ENCODE measurements at places on chromosomes 4 and X.

DNA sequence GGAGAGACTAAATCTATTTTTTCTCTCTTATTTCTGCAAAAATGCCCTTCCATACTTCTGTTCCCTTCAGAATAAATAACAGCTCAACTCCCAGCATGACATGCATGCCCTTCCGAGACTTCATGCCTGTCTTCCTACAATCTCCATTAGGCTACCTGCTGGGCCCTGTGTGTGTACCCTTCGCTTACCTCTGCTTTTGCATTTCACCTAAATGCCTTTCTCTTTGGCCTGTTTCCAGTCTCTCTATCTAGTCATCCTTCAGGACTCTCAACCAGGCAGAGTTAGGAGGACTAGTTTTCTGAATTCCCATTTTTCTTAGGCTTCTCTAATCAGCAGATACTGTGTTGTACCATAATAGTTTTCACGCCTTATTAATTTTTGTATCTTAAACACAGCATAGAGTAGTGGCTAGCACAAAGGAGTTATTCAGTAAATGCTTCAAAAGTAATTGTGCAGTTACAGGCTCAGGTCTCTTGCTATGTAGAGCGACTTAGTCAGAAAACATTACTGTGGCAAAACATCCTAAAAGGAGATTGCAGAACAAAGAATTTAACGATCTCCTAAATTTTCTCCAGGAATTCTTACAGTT, 20.5 kb downstream of the SEPTIN11 start:
- DNase-seq: no peak

DNA sequence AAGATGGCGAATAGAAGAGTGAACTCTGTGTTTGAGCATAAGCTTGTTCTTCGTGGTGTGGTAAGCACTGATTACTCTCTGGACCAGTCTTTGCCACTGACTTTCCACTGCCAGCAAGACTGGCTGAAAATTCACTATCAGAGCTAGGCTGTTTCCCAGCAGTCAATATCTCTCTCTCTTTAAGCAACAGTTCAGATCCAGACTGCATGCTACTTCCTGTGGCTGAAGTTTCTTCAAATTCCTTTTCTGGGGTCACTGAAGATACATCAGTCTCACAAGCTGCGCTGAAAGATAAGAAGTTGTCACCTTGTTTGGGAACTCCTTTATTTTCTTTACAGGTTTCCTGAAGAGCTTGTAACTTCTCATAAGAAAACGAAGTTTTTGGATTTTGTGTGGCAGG, 54.0 kb upstream of the FAM120C start:
- DNase-seq: no peak

DNA sequence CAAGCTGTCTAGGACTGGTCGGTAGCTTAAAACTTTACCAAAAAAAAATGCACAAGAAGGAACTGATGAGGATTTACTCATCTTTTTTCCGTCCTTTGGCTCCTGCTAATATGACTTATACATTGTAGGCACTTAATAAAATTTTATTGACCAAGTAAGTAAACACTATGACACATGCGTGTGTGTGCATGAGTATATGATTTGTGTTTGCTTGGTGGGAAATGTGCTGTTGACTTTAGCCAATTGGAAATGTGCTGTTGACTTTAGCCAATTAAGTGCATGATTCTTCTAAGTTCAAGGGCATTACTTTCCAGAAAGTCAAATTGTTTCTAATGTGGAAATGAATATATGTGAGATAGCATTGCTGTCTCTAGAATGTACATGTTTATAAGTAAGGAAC, 78.3 kb downstream of the FIP1L1 start:
- DNase-seq: no peak

- DNase-seq: no peak
Observed at GRCh38 chr4:53346920-53347852, 18.7 kb downstream of the SCFD2 start.

DNA sequence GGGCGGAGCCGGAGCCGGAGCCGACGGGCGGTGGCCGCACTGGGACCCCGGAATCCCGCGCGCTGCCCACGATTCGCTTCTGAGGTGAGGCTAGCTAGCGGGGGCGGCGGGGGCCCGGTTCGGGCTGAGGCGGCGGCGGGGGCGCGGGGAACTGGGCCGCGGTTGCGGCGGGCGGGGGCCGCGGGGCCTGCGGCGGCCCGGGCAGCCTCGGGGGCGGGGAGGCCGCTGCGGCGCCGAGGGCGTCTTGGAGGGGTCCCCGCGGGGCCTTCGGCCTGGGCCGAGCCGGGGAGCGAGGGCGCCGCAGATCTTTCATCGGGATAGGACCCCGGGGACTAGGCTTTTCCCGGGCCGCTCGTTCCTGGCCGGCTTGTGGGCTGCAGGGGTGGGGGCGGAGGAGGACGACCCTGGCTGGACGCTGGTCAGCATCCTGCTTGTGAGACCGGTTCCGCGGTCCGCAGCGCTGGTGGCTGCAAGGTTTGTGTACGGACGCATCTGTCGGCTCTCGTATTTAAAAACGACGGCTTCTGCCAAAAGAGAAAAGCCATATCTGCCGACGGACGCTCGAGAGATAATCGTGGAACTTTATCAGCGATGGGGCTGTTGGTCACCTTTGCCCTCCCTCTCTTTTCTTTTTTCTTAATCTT, 419 bp downstream of the ADD1 start:
- no peak for DNase-seq
